ENCODE measurements at places on chromosomes 4 and X.

- no peak for DNase-seq
Measured at GRCh38 chr4:109990261-109991257, 77.9 kb downstream of the EGF start.

DNA sequence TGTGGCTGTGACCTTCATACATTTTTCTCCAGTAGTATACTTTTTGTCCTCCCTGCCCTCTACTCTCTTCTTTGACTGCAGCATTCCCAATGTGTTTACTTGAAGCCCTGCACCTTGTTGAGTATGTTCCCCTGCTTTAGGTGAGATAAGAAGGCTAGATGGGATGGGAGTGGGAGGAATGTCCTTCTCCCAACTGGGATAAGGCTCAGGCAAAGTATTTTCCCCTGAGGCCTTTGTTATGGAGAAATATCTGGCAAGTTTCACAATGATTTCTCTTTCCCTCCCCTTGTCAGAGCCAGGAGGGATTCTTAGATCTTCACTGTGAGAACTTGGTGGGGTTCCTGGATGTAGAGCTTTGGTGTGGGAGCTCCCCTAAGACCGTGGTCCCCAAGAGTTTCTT, 131.8 kb downstream of the CLCN5 start:
- DNase-seq = no peak

DNA sequence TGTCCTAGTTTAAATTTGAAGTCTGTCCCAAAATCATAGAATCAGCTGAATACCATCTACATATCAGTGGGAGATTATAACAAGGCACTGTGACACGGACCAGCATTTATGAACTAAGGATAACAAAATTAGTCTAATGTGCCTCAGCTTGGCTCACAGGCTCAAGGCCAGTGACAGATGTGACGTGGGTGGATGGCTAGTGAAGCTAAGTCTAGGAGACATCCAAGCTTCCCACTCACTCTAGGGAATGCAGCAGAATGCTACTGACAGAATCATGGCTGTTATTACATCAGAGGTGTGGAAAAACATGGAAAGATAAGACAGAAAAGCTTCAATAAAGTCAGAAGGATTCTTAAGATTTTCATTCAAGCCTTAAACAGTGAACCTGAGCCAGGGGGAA, 329.9 kb downstream of the NAF1 start:
- no peak for DNase-seq

GRCh38 chrX:1391707-1392375, at the start of gene SLC25A6:
TSS of gene SLC25A6 (minus strand) at chrX:1392113. CDS start at chrX:1392009, 104 bp downstream.
- no peak for DNase-seq

DNA sequence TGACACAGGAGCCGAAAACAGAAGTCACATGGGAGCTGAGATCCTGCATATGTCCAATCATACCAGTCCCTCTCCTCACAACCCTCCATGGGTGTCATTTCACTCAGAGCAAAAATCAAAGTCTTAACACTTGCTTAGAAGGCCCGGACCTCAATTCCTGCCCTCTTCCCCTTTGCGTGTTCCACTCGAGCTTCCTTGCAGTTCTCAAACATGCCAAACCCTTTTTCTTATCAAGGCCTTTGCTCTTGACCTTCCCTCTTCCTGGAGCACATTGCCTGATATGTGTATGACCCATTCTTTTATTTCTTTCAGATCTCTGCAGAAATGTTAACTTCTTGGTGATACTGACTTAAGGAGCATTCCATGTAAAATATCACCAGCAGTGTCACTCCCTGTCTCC, 87.0 kb upstream of the USP38 start:
- DNase-seq = no peak

GRCh38 chr4:102527695-102528283, 26.6 kb downstream of the NFKB1 start:
- DNase-seq = no peak

- peak; percentile 76 for DNase-seq
Measured at GRCh38 chr4:108247387-108248049, 78.8 kb upstream of the LEF1 start.

- DNase-seq = no peak
Measured at GRCh38 chr4:54227256-54228055, 1.6 kb upstream of the PDGFRA start.

GRCh38 chr4:80875642-80876041, 154.9 kb upstream of the BMP3 start:
- no peak for DNase-seq

DNA sequence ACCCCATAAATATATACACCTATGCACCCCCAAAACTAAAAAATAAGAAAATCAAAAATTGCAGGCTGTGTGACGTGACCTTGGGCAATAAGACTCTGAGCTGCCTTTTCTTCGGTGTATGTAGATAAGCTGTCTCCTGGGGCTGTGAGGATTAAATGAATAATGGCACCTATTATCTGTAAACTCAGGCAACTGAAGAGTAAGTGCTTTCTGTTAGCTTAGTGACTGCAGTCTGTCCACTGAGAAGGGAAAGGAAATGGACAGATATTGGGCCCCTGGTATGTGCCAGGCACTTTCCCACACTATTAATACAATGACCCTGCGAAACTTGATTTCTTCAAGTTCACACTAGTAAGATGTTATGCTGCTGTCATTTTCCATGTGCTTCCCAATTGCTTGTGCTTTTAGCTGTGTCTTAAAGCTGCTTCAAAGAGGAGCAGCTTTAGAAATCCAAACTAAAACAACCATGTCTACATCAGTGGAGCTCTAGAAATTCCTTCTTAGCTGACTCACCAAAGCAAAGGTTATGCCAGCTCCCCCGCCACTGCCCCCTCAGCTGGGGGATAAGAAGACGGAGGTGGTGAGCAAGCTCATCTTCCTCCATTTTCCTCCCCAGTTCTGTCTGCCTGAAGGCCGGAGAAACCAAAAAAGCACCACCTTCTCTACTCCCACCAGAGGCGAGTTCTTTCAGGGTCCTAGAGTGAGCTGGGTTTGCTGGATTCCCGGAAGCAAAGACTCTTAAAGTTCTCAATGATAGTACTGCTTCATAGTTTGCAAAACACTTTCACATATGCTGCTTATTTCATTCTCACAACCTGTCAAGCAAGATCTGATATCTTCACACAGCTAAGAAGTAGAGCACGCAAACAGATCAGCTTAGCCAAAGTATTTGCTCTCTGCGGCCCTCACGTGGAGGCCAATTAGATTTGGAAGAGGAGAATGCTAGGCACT, 8.8 kb upstream of the DGAT2L6 start:
- DNase-seq = no peak

- no peak for DNase-seq
Measured at GRCh38 chrX:118773782-118774181, 46.4 kb downstream of the IL13RA1 start.

GRCh38 chrX:37846558-37846933, 825 bp downstream of the DYNLT3 start:
- no peak for DNase-seq

DNA sequence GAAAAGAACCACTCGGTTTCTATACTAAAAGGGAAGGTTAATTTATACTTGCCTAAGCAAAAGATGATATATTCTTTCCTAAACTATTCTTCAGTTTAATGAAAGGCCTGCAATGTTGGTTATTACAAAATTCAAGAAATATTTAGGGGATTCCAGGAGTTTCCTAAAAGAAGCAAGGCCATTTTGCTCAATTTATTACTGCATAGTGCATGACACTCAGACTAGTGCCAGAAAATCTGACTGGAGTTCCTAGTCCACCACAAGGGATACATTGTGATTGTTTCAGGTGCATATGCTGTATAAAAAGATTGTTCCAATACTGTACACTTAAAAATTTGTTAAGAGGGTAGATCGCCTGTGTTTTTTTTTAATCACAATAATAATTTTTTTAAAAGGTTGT, 78.7 kb downstream of the CAPN6 start:
- no peak for DNase-seq

DNA sequence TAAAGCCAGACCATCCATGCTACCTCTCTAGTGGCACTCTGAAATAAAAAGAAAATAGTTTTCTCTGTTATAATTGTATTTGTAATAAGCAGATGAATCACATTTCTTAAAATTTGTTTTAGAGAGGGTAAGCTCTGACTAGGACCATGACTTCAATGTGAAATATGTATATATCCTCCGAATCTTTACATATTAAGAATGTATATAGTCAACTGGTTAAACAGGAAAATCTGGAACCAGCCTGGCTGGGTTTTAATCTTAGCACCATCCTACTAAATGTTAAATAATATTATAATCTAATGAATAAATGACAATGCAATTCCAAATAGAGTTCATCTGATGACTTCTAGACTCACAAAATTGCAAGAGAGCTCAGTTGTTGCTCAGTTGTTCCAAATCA, 1.5 kb downstream of the FGB start:
- no peak for DNase-seq

DNA sequence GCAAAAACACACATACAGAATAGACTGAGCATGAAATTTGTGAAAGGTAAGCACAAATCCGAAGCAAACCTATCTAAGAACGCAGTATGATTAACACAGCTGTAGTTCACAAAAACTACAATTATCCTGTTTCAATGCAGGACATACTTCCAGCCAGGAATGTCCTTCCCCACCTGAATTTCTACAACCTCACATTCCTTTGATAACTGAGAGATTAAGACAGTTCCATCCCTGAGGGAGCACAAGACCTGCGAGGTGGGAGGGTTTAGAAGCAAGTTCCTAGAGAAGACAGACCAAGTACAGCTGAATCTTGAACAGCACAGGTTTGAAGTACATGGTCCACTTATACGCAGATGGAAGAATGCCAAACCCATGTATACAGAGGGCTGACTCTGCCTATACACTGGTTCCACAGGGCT, 10.6 kb downstream of the ABCG2 start:
- DNase-seq = no peak

DNA sequence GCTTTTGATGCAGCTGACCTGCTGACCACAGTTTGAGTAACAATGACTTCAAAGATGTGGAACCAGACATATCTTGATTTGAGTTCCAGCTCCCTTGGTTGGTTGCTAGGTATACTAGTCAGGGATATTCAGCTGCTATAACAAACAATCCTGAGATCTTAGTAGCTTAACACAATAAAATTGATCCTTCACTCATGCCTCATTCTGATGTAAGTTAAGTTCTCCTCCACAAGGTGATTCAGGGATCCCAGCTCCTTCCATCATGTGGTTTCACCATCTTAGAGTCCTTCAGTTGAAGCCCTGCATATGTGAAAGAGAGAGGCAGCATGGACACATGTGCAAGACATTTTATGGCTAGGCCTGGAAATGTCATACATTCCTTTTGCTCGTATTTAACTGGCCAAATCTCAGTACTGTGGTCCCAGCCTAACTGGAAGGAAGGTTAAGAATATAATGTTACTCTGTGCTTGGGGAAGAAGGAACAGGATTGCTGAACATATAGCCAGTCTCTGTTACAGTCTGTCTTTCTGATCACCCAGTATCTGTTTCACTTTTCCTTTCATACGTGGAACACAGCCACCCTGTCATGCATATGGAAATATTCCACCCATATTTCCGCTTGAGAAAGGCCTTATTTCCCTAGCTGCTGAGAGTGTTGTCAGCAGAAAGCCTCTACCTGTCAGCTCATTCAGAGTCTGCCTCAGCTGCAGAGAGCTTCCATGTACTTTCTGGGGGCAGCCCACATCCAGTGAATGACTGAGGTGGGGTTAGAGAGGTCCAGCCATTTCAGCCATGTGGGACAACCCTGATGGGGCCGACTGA, 7.1 kb downstream of the SMIM9 start:
- DNase-seq = no peak

DNA sequence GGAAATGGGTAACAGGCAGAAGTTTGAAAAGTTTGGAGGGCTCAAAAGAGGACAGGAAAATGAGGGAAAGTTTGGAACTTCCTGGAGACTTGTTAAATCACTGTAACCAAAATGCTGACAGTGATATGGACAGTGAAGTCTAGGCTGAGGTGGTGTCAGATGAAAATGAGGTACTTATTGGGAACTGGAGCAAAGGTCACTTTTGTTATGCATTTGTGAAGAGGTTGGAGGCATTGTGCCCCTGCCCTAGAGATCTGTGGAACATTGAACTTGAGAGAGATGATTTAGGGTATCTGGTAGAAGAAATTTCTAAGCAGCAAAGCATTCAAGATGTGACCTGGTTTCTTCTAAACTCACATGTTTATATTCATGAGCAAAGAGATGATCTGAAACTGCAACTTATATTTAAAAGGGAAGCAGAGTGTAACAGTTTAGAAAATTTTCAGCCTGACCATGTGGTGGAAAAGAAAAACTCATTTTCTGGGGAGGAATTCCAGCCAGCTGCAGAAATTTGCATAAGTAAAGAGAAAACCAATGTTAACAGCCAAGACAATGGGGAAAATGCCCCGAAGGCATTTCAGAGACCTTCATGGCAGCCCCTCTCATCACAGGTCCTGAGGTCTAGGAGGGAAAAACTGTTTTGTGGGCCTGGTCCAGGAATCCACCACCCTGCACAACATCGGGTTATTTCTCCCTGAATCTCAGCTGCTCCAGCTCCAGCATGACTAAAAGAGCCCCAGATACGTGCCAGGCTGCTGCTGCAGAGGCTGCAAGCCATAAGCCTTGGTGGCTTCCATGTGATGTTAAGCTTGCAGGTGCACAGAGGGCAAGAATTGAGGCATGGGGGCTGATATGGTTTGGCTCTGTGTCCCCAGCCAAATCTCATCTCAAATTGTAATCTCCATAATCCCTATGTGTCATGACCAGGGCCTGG, 632.5 kb upstream of the GNPDA2 start:
- no peak for DNase-seq

DNA sequence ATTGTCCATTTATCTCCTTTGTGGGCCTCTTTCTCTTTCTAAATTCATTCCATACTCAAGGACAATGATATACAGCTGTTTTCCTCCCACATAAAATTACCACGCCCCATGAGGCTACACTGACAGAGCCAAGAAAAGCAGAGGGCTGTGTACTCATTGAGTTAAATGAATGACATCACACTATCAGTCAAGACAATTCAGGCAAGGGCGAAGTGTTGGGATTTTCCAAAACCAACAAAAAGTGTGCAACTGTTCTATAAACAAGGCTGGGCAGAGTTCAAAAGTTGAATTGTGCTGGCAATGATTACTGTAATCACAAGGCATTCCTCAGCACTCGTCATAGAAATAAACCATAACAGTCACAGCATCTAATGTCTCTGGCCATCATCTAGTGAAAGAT, 799.6 kb upstream of the DIAPH2 start:
- no peak for DNase-seq

GRCh38 chr4:62871078-62871477, 1538.2 kb downstream of the TECRL start:
- DNase-seq = no peak

- DNase-seq = no peak
Measured at GRCh38 chr4:188190461-188190860, 51.2 kb downstream of the TRIML1 start.

- no peak for DNase-seq
Measured at GRCh38 chrX:122220644-122221373, 963.3 kb upstream of the GRIA3 start.

- no peak for DNase-seq
Measured at GRCh38 chr4:2712261-2712842, 43.8 kb downstream of the TNIP2 start.

- no peak for DNase-seq
Measured at GRCh38 chrX:8305350-8305749, 134.3 kb upstream of the VCX2 start.

GRCh38 chr4:123409334-123409733, 12.7 kb downstream of the SPRY1 start:
- no peak for DNase-seq

GRCh38 chr4:176377780-176378179, 58.0 kb downstream of the SPCS3 start:
- no peak for DNase-seq

Data from DMS 273 treated with DMSO at 0.1 percent for 48 hours (cell line).